ENCODE measurements at places on chromosomes 5 and 9.

GRCh38 chr5:102654559-102655349, 100.4 kb upstream of the PAM start:
- no peak for DNase-seq

GRCh38 chr5:14176888-14177287, 33.7 kb downstream of the TRIO start:
- no peak for DNase-seq

DNA sequence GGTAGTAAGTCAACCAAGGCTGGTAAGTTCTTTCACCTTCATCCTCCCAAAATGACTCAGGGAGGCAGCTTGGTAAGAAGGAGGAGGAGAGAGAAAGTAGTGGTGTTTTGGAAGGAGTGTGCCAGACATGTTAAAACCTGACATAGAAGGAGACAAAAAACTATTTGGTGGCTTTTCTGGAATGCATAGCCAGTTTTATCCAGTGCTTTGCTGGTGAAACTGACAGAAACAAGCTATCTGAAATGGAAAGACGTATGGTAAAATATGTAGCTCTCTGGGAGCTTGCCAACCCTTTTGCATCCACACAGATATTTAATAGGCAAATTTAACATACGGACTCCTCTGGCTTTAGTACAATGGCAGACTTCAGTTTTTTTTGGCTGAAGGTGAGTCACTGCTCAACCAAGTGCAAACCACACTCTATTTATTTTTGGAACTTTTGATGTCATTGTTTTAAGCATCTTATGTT, 45.4 kb downstream of the RAB14 start:
- DNase-seq: peak; percentile 69

- no peak for DNase-seq
Measured at GRCh38 chr9:124595743-124596142, 88.5 kb upstream of the NR5A1 start.

GRCh38 chr5:79653843-79654242, 35.8 kb upstream of the CMYA5 start:
- no peak for DNase-seq

GRCh38 chr9:7394002-7394774, 405.4 kb downstream of the DMAC1 start:
- DNase-seq: no peak

DNA sequence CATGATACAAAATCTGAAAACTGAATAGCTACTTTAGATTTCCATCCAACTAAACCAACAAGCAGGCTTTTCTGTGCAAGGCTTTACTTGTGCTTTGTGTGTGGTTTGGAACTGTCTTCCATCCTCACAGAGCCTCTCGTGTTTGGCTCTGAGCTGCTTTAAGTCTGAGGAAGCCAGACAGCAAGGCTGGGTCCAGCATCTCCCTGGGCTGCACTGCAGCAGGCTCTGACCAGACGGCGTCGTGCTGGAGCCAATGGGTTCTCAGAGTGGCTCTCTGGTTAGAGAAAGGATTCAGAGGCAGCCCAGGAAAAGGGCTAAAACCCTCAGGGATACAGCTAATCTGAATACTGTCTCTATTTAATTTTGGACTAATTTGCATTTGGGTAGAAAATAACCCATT, 207.9 kb upstream of the EFNA5 start:
- DNase-seq: no peak

DNA sequence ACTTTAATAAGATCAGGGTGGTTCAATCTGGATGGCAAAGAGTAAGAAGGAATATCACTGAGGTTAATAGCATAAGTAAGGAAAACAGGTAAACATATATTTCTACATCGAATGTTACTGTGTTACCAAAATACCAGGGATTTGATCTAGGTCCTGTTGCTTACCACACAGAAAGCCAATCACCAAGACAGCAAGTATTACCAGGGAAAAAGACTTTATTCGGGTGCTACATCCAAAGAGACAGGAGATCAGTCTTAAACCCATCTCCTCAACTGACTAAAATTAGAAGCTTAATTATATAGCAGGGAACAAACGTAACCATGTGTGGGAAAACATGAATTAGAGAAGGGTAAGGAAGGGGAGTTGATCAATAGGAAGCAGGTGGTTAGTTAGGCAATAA, 500.1 kb downstream of the EFNA5 start:
- no peak for DNase-seq

GRCh38 chr5:76402251-76402885, 717 bp upstream of the IQGAP2 start:
- no peak for DNase-seq

DNA sequence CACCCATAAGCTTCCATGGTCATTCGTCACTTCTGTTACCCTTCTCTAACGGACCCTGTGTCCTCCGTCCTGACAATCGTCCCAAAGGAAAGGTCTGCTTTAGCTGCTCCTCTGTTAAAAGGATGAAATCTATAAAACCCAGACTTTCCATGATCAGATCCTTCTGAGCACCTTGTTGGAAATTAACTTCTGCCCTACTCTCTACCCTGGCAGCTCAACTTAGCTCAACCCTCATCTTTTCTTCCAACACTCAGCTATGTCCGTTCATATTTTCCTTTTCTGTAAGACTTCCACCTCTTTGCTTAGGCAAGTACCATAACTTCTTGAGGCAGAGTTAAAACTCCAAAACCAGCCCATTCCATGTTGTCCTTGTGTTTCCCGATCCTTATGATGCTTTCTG, 205.4 kb downstream of the SPATA31A6 start:
- DNase-seq: no peak

GRCh38 chr5:29276371-29276770, 1917.1 kb upstream of the CDH6 start:
- DNase-seq: no peak

DNA sequence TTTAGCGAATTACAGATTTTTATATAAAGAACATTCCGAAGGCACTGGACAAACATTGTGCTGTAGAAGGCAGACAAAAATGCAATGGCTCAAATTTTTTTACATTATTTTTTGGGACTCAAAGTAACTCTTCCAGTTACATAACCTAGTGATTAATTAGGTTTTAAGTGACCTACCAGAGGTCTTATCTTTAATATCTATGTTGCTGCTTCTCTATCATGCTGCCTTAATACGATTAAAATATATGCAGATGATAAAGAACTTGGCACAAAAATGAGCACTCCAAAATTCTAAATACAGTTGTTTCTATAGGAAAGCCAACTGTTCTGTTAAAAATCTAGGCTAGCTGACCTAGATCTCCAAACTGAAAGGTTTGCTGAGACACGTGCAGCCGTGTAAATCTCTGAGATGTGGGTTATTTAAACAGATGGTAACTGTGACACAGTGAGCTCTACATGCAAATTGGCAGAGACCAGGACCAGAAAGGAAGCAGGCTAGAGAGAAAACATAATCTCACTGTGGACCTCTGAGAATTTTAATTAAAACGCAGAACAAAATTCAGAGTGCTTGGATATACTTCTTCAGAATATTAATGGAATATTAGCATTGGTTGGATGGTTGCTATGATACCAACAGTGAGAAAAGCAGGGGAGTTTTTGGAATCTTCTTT, 56.2 kb downstream of the CAMK4 start:
- DNase-seq: no peak

GRCh38 chr5:3858524-3858923, 262.9 kb downstream of the IRX1 start:
- DNase-seq: no peak

Data from HCEC 1CT (cell line).